Vagina (tissue), 2 donors: ENCODE measurements at places on chromosomes 12 and 14.

- DNase-seq, result no peak
Measured at GRCh38 chr12:90572778-90573177, 382.2 kb downstream of the CCER1 start.

DNA sequence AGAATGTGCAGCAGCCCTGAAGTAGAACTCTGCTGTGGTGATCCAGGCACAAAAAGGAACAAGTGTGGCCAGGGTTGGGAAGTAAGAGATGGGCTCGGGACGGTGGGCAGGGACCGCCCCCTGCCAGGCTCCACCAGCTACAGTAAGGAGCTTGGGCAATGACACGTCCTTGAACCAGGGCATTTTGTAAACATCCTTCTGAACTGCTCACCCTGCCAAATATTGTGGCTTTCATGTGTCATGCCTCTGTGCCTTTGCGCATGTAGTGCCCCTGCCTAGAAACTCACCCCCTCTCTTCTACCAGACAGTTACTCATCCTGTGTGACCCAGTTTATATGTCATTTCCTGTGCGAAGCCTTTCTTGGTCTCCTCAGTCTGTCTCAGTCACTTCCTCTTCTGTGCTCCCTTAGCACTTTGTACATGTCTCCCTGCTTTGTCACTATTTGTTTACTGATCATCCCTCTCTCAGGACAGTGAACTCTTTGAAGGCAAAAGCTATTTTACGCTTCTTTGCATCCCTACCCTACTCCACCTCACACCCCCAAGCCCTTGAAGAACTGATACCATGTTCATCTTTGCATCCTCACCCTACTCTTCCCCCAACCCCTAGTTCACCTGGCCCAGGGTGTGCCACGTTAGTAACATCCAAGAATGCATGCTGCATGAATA is 108.9 kb upstream of the PLEKHG7 start:
- DNase-seq, result no peak

DNA sequence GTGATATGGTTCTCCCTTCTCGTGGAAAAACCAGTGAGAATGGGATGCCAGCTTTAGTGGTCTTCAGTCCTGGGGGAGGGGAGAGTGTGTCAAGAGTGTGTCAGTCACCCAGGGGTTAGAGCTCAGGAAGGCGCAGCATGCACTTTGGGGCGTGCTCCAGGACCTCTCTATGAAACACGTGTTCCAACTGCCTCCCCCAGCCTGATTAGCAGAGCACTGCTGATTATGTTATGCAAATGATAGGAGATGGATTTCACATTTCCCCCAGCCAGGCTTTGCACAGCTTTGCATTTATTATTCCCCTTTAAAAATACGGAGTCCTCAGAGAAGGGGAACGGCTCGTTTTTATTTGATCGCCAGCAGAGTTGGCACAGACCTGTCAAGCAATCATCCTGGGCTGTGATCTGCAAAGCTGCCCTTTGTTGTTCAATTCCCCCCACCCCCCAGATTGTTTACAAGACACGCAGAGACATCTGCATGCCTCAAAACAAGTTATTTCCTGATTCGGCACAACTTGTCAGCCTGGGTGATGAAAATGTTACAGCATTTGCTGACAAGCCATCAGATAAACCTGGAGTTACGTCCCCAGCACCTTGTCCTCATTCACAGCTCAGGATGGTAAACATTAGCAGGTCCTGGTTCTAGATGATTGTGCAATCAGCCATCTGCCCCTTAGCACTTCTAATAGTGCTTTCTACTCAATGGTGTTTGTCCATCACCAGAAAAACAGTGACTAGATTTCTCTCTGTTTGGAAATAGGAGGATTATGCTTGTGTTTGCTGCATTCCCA is 196.5 kb downstream of the NOVA1 start:
- no peak for DNase-seq

DNA sequence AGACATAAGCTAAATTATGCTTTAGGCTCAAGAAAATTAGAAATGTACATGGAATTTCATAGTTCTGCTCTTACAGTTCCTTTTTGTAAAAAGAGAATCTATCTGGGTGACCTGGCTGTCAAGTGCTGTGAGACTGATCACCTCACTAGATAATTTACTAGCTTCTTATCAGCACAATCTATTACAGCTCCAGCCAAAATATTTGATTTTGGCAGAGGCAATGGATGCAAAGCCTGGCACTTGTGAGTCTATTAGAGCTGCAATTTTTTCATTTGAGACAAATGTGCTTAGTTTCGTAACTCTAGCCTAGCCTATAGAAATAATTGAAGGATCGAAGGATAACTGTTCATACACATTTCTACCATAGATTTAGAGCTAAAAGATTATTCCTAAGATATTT is 927.5 kb downstream of the SLC6A15 start:
- DNase-seq, result no peak

- DNase-seq, result no peak
Measured at GRCh38 chr14:103118018-103118662, 5.1 kb upstream of the TNFAIP2 start.

DNA sequence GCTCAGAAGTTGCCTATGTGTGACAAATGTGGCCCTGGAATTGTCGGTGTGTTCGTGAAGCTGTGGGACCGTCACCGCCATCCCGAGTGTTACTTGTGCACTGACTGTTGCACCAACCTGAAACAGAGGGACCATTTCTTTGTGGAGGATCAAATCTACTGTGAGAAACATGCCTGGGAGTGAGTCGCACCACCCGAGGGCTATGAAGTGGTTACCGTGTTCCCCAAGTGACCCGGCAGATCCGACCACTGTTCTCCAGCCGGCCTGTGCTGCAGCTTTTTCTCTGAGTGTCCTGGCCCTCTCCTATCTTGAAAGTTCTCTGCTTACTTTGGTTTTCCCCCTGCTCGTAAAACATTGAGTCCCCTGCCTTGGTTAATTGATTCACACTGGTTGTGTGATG is 65.3 kb downstream of the VCPKMT start:
- no peak for DNase-seq

GRCh38 chr14:55446833-55447232 is 6.4 kb upstream of the TBPL2 start:
- no peak for DNase-seq

- no peak for DNase-seq
Measured at GRCh38 chr12:116603546-116604177, 44.5 kb downstream of the MAP1LC3B2 start.

- no peak for DNase-seq
Measured at GRCh38 chr12:90589956-90590355, 365.0 kb downstream of the CCER1 start.

DNA sequence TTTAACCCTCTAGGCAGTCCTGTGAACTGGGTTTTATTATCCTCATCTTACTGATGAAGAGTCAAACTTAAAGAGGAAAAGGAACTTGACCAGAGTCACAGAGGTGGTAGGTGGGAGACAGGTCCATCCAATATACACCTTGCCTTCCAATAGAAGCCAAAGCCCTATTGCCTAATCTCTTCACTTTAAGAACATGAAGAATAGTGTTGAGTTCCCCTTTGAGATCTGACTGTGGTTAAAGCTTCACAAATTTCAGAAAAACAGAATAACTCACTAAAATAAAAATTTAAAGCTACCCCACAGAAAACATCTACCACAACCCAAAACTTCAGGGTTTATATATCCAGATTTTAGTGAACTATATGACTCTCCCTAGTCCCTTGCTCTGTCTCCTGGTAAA is 115.4 kb downstream of the ETV6 start:
- no peak for DNase-seq

- no peak for DNase-seq
Measured at GRCh38 chr12:121084229-121084628, 45.2 kb upstream of the OASL start.

GRCh38 chr14:102774391-102775153 is 2.7 kb upstream of the TRAF3 start:
- no peak for DNase-seq

DNA sequence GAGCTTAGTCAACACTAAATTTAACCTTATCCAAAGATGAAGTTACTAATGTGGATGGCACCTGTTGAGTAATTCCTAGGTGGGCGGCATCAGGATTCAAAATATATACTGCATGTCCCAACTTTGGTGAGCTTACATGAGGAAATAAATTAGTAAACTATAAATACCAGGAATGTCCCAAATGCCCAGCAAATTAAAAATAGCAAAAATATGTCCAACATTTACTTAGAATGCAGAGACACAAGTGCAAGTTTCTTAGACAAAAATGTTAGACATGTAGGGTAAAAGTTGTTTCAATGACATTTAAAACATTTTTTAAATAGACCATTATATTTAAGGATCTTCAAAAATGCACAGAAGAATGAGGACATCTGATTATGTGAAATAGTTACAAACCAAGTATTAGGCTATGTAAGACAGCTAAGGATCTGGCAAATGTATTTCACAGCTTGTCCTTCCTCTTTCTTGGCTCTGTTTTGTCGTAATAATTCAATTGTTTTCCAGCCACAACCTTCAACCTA is 115.9 kb downstream of the NAV3 start:
- DNase-seq, result no peak

DNA sequence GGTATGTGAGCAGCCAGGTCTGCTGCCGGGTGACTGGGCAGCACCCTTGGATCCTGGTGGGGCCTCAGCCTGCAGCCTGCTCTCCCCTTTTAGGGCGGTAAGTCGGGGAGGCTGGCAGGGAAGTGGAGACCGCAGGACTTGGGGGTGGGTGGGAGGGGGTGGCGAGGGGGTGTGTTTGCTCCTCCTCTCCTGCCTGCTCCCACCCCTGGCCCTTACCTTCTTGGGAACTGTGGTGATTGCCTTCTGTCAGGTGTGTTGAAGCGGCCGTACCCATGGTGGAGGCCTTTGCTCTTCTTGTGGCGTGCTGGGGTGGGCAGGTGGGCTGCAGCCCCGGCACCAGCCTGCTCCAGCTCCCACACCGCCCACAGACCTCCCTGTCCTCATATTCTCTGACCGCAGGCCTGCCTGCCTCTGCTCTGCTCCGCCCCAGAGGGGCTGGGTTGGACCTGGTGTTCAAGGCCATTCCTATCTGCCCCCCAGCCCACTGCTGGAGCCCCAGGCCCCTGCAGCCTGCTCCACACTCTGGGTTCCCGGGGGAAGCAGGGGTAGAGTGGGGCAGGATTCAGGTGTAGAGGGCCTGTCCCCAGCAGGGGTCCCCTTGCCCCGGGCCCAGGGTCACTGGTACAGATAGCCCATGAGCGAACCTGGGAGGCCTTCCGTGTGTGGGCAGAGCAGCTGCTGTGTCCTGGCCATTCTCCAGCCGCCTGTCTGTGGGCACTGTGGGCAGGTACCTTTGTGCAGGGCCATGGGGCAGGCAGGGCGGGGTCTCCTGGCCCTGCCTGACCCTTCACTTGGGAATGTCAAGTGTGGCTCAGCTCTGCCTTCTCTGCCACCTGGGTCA is 5.2 kb downstream of the TEDC1 start:
- DNase-seq, result no peak

- no peak for DNase-seq
Measured at GRCh38 chr14:81211844-81212243, 8.9 kb downstream of the GTF2A1 start.

- DNase-seq, result no peak
Measured at GRCh38 chr12:75042125-75042524, 167.5 kb downstream of the KCNC2 start.

- DNase-seq, result no peak
Measured at GRCh38 chr14:81986005-81986404, 452.4 kb upstream of the SEL1L start.

GRCh38 chr12:84929501-84929900 is 16.9 kb upstream of the SLC6A15 start:
- DNase-seq, result no peak

GRCh38 chr14:54564071-54564867 is 2.7 kb upstream of the SAMD4A start:
- no peak for DNase-seq

- DNase-seq, result no peak
Measured at GRCh38 chr14:24576182-24576581, at the start of gene CTSG. TSS of gene CTSG (minus strand) at chr14:24576250. CDS start at chr14:24576223, 27 bp downstream.

- no peak for DNase-seq
Measured at GRCh38 chr12:68001486-68002466, 12.5 kb downstream of the IFNG-AS1 start.

- no peak for DNase-seq
Measured at GRCh38 chr14:88625671-88626070, 62.8 kb downstream of the ZC3H14 start.

DNA sequence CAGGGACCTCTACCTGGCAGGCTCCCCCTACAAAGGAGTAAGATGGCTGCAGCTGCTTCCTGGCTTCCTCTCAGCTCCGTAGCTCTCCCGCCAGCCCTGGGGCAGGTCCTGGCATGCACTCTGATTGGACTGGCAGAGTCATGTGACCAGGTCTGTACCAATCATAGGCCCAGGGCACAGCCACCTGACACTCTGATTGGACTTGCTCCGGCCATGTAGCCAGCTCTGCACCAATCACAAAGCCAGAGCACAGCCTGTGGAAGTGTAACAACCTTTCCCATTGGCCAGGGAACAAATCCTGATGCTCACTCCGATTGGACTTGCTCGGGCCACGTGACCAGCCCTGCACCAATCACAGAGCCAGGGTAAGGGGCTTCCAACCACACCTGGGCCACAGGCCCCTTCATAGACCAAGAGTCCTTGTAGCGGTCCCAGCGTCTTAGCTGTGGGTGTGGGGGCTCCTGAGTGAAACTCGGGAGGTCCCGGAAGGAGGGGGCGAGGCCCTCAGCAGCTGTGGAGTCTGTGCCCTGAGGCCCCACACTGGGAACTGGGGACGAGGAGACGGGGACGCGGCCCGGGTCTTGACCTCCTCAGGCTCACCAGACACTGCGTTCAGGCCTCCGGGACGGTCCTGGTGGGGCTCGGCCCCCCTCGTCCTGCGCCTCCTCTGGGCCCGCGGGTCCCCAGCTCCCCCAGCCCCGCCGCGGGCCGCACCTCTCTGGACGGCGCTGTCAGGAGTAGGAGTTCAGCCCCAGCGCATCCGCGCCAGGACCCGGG is 210.6 kb downstream of the ADGRD1 start:
- DNase-seq, result no peak

DNA sequence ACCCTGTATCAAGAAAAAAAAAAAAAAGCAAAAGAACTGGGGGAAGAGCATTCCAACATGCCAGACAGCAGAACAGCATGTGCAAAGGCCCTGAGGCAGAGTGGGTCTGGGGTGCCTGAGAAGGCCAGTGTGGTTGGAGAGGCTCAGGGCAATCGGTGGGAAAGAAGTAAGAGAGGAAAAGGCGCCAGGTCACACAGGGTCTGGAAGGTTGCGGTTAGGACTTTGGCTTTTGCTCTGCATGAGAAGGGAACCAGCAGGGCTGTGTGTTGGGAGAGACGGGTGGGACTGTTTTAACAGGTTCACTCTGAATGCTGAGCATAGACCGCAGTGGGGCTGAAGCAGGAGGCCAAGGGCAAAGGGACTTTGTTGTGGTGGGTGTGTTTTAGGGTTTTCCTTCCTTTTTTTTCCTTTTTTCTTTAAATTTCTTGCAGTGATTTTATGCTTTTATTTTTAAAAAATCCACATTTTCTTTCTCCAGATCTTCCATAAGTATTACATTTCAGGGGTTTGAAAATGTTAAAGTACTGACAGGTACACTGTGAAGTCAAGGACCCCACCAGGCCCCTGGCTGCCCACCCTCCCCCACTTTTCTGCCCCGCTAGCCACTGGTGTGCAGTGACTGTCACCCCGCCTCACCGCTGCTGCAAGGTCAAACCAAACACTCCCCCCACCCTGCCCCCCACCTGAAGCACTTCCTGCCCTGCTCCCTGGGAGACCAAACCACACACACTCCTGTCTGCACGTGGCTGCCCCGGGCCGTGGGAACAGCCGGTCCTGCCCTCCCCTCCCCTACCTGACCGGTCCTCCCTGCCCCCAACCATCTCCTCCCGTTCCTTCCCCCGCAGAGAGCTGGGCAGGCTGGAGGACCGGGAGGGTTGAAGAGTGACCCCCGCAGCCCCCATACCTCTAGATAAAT is 30.0 kb downstream of the DTX1 start:
- no peak for DNase-seq
